ENCODE measurements at places on chromosomes 1 and 21.

DNA sequence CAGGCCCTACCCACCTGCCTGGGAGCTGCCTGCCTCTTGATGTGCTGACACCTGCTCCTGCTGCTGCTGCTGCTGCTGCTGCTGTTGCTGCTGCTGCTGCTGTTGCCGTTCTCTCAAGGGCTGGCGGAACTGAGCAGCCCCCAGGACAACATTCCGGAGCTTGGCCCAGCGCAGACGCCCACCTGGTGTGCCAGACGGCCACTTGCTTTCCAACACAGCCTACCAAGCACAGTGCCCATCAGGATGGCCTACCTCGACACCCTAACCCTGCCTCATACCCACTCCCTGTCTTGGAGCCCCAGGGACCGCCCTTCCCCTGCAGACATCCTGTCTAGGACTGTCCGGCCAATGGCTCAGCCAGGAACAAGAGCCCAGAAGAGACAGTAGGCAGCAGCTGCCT, 11.8 kb downstream of the DENND4B start:
- no peak for DNase-seq

GRCh38 chr1:24418898-24419628, 3.5 kb downstream of the NIPAL3 start:
- DNase-seq = no peak

- DNase-seq = no peak
Observed at GRCh38 chr1:46622344-46622743, 5.7 kb upstream of the MOB3C start.

- DNase-seq = no peak
Observed at GRCh38 chr1:220301630-220302029, 29.4 kb upstream of the RAB3GAP2 start.

GRCh38 chr1:179127163-179127895, 45.5 kb downstream of the TOR3A start:
- no peak for DNase-seq

DNA sequence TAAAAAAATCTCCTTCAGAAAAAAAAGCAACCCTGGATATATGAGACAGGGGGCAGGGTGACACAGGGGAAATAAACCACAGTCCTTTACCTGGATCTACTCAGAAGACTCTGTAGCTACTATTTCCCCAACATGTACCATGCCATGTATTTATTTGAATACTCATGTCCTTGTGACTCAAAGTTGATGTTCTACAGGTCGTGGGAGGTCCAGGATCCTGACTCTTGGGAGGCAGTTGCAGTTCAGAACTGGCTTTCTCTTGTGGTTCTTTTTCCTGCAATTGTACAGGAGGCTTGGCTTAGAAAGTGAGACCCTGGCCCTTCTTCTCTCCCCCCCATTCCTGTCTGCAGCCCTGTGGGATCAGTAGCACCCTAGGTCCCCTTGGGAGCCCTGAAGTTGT, 5.8 kb upstream of the IL24 start:
- DNase-seq = no peak

GRCh38 chr21:17612023-17612564, 607 bp downstream of the BTG3 start:
- DNase-seq = no peak
